ENCODE measurements at places on chromosomes 3 and 15.
A peak's percentile ranks its signal among the peaks of the same experiment; 100 is the strongest.

DNA sequence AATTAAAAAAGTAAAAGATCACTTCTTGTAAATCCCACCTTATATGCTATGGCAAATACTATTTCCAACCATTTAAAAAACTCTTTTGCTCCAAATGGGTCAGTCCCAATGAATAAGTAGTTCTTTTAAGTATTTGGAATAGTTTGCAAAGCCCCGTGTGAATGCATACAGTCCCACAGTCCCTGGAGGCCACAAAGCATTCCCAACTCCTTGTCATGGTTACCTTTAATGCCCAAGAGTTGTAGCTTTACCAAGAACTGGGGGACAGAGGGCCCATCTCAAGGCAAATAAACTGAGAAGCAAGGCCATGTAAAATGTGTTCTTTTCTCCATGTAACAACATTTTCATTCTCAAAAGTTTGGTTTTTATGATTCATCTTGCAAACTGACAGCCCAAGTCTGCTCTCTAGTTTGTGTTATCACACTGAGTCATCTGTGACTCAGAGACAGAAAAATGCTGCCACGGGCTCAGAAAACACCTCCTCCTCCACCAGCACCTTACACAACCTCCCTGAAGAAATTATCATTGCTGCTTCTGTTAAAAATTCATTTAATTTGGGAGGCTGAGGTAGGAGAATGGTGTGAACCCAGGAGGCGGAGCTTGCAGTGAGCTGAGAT is 336.2 kb downstream of the ERC2 start:
- peak; percentile 76 for DNase-seq

GRCh38 chr3:113295463-113295862 is 84.1 kb downstream of the BOC start:
- no peak for DNase-seq

GRCh38 chr3:17946619-17947018 is 204.2 kb upstream of the TBC1D5 start:
- no peak for DNase-seq

- DNase-seq, result no peak
Measured at GRCh38 chr3:187855131-187855530, 109.9 kb upstream of the BCL6 start.

DNA sequence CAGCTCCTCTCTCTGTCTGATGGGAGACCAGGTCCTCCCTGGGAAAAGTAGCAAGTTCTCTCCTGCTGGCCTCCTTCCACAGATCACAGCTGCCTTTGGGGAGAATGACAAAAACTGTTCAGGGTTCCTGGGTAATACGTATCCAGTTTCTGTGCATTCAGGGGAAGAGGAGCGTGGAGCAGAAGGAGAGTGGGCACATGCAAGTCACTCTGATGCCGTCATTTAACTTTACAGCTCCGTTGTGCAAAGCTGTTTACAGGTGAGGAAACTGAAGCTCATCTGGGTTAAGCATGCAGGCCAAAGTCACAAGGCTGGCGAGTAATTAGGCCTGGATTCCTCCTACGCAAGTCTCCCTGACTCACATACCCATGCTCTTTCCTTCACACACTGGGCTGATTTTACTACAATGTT is 7.5 kb upstream of the TM4SF1 start:
- no peak for DNase-seq

DNA sequence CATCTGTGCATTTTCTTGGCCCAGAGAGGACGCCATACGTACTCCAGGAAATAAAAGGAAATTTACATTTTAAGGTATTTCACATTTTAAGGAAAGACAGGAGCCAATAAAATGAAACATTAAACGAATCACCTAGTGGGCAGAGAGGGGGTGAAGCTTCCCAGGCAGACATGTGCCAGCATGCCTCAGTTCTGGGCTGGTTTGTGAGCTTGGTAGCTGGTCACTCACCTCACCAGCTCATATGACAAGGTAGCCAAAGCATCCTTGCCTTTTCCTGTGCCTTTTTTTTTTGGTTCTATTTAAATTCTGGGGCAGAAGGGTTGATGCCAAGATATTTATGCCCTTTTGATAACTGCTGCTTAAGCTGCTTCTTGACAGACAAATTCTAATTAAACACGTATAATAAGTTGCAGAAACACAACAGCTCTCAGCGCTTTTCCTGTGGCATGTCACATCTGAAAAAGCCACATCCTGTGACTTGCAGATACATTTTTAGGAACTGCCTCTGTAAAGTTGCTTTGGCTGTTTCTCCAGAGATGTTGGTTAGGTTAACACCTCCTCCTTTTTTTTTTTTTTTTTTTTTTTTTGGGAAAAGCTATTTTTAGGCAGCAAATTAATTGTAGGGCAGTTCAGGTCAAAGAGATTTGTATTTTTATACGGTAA is 218.6 kb downstream of the PDCD6IP start:
- DNase-seq, result peak; percentile 54

DNA sequence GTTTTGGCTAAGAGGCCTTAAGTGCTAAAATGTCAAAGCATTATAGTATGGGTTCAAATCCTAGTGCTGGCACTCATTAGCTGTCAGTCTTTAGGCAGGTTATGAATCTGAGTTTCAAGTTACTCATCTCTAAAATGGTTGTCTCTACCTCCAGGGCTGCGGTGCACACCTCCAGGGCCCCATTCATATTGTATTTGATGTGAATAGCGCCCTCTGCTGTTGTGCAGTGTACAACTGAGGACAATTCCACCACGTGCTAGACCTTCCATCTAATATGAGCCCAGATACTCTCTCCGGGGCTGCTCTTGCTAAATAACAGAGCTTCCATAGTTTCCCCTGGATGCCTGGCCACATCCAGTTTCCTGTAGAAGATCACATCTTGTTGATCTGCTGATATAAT is 54.3 kb downstream of the OXNAD1 start:
- peak; percentile 94 for DNase-seq

DNA sequence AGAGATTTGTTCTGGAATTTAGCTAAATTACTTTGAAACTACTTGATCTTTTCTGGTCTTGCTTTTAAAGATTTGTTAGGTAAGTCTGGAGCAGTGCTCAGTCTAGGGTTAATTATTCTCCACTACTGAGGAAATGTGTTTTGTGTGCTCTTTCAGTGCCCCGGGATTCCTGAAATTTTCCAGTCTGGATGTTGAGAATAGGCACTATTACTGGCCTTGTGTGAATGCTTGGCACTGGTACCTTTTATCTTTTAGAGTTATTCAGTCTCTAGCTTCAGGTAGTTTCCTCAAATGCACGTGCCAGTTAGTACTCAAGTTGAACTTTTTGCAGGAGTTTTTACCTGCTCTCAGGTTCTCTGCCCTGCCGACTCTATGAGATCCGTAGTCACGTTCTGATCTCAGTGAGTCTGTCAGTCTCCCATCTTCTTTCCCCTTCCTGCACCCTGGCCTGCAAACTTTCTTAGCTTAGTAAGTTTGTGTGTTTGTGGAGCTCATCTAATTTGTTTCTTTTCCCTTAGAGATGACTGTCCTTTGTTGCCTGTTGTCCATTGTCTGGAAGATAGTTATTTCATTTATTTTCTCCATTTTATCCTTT is 39.5 kb downstream of the TCF12 start:
- DNase-seq, result no peak

- no peak for DNase-seq
Measured at GRCh38 chr3:141465221-141465620, 21.6 kb upstream of the RASA2 start.

GRCh38 chr3:88936831-88937230 is 170.6 kb upstream of the EPHA3 start:
- no peak for DNase-seq

DNA sequence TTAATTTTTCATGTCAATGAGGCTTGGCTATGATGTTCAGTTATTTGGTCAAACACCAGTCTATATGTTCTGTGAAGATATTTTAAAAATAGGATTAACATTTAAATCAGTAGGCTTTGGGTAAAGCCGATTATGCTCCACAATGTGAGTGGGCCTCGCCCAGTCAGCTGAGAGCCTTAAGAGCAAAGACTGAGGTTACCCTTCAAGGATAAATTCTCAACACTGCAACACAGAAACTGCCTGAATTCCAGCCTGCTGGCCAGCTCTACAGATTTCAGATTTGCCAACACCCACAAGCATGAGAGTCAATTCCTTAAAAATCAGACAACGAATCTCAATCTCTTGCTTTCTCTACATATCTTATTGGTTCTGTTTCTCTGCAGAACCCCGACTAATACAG is 188.3 kb downstream of the PLCH1 start:
- no peak for DNase-seq

- no peak for DNase-seq
Measured at GRCh38 chr3:52291508-52292181, 4.0 kb downstream of the GLYCTK start.

DNA sequence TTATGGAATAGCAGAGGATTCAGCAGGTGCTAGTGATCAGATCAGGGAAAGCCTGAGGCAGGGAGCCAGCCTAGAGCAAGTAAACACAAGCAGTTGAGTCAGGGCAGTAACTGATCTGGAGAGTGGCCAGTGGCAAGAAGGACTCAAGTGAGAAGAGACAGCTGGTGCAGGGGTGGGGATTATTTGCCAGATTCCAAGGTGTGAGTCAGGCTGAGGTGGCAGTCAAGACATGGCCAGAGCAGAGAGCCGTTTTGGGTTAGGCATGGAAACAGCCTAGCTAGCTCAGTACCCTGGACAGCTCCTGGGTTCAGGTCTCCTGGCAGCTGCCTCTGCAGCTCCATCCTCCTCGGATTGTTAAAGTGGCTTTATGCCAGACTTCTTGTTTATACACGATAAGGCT is 281.9 kb upstream of the ONECUT1 start:
- peak; percentile 6 for DNase-seq

GRCh38 chr15:39946862-39947261 is 12.9 kb downstream of the EIF2AK4 start:
- DNase-seq, result no peak

DNA sequence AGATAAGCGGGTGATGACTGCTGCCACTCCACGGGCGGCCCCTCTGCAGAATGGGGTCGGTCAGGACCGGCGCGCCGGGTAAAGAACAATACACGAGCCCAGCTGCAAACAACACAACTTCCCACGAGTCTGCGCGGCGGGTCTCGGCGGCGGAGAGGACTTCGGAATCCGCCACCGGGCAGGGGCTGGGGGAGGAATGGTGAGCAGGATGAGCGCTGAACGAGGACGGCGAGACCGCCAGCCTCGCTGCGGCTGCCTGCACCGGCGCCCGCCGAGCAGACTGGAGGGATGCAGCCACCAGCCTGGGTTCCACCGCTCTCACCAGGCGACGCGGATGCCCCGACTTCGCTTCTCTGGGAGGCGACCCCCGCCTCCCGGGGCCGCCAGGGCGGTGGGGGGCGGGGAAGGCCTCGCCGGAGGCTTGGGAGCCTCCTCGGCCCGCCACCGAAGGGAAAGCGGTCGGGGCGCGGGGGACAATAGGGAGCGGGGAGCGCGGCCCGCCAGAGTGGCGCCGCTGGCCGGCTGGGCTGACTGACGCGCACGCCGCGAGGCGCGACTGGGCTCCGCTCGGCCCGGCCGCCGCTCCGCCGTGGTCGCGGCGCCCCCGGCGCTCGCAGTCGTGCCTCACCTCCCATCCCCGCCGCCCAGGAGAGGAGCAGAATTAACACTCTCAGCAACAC is 515 bp downstream of the ADAM10 start:
- peak; percentile 53 for DNase-seq

- no peak for DNase-seq
Measured at GRCh38 chr3:68936856-68937255, 4.5 kb upstream of the TAFA4 start.

- no peak for DNase-seq
Measured at GRCh38 chr3:9430733-9431132, 33.3 kb downstream of the SETD5 start.

DNA sequence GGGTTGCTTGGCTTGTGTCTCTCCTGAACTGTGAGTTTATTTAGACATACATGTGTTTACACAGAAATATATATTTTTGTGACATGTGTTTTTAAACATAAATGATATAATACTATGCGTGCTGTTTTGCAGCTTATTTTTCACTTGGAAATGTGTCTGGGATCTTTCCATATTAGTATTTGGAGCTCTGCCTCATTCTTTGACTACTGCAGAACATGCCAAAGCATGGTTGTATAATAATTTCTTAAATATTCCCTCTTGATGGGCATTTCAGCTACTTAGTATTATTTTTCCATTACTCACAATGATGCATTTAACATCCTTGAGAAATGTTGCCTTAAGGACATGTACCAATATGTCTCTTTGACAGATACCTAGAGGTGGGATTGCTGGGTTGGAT is 19.5 kb downstream of the ANAPC13 start:
- DNase-seq, result no peak

DNA sequence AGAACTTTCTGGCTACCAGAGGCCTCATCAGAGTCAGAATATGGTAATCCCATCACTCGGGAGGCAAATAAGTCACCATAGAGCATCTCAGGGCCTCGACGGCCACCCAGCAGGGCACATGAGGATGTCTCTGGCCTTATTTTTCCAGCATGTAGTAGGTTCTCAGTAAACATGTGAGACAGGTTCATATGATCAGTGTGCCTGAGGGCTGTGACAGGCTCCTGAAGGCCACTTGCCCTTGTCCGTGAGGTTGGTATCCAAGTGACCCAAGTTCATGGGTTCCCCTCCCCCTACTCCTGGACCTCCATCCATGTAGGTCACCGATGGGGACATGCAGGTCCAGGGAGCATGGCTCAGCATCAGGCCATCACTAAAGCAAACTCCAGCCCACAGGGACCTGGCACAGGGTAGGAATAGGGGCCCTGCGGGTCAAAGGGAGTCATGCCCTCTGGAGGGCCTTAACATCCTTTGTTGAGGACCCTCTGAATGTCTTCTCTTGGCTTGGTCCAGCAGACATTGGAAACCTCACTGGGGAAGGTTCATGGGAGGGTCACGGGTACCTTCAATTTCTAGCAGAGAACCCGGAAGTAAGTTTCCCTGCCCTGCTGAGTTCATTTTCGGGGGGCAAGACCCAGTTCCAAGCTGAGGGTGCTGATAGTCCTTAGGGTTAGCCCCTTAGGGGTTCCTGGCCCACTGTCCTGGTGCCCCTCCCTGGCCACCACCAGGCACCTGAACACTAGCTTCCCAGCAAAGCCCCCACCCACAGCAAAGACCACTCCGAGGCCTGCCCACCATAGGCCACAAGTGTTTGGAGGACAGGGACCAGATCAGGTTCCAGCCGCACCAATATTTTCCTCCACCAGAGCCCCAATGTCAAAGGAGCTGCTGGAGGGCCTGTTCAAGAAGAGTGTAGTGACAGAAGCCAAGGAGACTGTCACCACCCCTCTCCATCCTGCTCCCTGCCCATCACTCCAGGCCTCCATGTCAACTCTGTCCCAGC is 61.1 kb downstream of the ZNF445 start:
- no peak for DNase-seq

DNA sequence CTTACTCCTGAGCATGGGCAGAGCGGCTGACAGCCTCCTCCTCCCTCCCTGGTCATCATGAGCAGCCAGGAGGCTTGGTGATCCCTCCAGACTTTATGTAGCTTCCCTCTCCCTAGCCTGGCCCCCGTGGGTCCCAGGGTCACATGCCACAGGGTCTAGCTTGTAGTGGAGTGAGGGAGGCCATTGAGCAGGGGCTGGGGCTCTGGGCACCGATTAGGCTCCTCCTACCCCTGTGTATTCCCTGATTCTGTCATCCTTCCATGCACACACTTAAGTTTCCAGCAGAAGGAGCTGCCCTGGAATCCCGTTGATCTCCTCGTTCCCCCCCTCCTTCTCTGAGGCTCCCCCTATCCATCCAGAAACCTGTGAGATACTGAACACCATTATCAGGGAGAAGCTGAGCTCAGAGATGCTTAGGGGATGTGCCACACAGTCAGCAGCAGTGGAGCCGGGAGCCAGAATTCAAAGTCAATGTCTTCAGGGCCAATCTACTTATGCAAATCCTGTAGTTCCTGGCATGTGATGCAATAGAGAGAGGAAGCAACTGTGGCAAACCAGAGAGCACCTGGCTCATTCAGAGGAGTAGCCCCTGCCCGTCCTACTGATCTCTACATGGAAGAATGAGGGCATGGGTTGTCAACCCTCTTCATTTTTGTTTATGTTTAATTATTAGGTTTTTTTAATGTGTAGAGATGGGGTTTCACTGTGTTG is 17.2 kb downstream of the CCDC33 start:
- DNase-seq, result no peak

- DNase-seq, result peak; percentile 60
Measured at GRCh38 chr15:65101411-65101890, 13.5 kb downstream of the UBAP1L start.

All from activated CD4-positive, alpha-beta T cell treated with anti-CD3 and anti-CD28 coated beads, Interleukin-10, Interleukin-2, amounts not matched to agents 100 ng/mL and 50 ng/mL, durations not matched to agents 16 hours and 8 hours (primary cell).